ENCODE measurements at places on chromosomes 11 and 22.

- DNase-seq: no peak
Observed at GRCh38 chr11:97964332-97965004, 1056.3 kb upstream of the CNTN5 start.

DNA sequence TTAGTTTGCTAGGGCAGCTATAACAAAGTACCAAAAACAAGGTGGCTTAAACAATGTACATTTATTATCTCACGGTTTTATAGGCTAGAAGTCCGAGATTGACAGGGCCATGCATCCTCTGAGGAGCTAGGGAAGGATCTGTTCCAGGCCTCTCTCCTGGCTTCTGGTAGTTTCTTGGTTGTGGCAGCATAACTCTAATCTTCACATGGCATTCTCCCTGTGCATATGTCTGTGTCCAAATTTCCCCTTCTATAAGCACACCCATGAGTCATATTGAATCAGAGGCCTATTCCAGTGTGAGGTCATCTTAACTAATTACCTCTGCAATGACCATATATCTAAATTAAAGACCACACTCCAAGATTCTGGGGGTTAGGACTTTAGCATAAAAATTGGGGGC, 31.3 kb upstream of the MMP13 start:
- DNase-seq: no peak

GRCh38 chr11:10809373-10810160, 841 bp upstream of the EIF4G2 start:
- DNase-seq: peak; percentile 19

GRCh38 chr11:46696212-46696558, 4.2 kb downstream of the ARHGAP1 start:
- no peak for DNase-seq

DNA sequence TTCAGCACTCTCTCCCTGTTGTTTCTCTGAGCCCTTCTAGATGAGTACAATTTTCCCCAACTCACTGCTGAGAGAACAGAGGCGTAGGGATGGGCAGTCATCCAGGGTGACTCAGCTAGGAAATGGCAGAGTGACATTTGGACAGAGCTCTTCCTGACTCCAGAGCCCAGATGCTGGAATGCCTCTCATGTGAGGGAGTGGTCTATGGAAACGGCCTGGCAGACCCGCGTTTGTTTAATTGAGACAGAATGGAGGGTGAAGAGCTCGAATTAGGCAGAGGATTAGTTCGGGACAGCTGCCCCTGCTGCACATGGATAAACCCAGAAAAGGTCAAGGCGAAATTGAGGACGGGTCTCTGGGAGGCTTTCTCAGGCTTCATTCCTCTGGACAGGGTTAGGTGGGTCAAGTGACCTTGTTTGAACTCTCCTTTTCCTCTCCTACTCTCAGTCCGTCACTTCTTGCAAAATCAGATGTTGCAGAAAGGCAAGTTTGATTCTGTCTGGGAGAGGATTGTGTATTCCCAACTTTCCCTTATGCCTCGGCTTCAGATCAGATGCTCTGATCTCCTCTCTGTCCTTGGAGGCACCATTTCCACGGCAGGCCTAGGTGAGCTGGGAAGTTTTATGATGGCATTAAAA, 7.6 kb upstream of the LMO2 start:
- no peak for DNase-seq

DNA sequence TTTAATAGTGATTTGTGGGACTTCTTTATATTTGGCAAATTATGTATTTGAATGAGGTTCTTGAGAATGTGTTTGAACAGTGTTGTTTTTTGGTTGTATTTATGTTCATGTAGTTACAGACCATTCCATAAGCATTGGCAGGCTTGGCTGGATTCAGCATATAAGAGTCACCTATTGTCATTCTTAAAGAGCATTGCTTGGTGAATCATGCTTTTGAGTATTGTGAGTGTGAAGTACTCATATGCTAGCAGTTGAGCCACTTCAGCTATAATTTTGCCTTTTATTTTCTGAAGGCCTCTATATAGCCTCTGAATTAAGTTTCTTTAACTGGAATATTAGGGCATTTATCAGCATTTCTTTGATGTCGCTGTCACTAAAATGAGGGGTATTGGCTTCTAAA, 110.0 kb upstream of the GAL start:
- no peak for DNase-seq

- DNase-seq: no peak
Observed at GRCh38 chr22:46783721-46784120, 21.3 kb downstream of the TBC1D22A start.

DNA sequence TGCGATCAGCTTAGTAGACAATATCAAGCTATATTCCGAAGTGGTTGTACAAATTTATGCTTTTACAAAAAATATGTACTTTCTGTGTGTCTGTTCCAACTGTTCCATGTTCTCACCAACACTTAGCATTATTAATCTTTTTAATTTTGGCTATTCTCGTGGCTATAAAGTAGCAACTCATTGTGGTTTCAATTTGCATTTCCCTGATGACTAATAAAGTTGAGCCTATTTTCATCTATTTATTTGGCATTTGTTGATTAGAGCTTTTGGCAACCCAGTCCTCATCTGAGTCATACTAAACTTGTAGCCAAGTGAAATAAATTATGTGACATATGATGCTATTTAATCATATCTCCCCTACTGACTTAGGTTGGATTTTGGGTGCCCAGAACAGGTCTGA, 115.9 kb downstream of the FBXO7 start:
- no peak for DNase-seq

DNA sequence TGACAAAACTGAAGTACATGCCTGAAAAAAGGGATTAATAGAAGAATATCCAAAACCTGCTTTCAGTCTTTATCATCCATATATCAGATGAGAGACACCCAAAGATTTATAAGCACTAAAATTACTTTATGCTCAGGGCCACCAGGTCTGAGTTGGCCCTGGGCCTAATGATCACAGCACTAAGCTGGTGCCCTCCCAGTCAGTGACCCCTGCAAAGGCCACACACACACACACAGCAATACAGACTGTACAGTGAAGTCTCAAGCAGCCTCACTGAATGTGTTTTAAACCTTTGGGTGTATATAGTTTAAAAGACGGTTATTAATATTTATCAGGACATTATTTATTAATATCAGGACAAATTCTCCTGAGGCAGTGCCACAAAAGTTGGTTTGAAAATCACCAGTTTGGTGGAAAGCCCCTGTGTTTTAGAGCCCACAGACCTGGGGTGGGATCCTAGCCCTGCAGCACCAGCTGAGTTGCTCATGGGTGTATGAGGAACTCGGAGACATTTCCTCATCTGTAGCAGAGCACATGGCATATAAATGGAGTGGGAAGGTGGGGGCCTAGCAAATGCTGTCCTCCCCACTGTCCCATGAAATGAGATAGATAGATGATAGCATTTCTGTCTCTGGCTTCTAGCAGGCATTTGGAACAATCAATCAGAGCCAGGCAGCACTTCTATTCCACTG, 48.4 kb upstream of the HORMAD2 start:
- DNase-seq: no peak

DNA sequence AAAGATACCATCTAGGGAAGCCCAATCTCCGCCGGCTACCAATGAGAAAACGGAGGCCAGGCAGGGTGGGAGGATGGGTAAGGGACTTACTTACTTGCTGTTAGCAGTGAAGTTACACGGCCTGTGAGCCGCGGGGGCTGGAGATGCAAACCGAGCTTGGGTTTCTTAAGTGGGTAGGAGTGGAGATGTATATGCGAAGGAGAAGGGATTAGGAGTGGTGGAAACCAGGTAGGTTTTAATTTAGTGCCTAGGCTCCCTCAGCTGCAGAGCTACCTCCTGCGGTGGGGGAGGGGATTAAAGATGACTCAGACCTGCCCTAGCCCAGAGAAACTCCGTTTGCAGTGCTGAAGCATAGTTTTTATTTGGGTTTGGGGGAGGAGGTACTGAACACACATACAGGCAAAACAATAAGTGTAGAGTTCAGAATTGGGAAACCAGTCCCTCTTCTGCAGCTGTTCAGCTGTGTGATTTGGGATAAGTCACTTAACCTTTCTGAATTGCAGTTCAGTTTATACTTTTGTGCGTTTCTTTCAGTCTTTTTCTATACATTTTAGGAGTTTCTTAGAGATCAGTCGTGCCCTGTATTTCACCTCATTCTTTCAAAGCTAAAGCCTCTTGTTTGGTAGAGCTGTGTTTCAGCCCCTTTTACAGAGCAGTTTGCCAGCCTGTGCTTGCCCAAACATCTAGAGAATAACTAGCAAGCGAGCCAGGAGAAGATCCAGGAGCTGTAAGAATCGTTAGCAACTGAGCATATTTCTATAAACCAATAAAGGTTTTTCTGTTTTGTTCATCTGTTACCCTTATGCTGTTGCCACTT, 596 bp upstream of the TNRC6B start:
- DNase-seq: peak; percentile 79

DNA sequence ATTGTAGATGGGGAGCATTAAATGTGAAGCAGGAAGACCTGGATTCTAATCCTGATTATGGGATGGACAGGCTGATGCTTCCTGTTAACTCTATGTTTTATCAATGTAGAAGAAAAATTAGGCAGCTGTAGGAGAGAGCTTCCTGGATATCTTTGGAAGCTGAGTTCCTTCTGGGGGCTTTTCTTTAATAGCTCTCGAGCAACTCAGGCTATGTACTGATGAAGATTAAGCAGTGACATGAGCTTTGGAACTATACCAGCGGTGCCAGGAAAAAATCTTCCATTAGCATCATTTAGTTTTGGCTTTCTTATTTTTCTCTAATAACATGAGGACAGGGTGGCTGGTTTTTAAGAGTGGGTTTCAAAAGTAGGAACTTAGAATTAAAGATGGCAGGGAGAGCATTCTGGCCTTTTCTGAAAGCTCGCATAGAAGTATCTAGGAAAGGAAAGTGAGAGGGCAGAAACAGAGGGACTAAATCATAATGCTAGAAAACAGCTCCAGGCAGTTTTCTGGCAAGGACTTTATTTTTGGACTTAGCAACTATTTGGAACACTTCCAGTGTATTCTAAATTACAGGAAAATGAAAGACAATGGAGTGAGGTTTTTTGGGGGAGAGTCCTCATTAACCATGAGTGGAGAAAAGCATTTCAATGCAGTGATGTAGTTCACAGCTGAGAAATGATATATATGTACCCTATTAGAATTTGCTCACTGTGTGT, 69.2 kb upstream of the RRM1 start:
- no peak for DNase-seq

- DNase-seq: no peak
Observed at GRCh38 chr22:23689414-23689813, 1.4 kb upstream of the RGL4 start.

GRCh38 chr11:61883327-61883726, 8.0 kb downstream of the FADS3 start:
- no peak for DNase-seq

DNA sequence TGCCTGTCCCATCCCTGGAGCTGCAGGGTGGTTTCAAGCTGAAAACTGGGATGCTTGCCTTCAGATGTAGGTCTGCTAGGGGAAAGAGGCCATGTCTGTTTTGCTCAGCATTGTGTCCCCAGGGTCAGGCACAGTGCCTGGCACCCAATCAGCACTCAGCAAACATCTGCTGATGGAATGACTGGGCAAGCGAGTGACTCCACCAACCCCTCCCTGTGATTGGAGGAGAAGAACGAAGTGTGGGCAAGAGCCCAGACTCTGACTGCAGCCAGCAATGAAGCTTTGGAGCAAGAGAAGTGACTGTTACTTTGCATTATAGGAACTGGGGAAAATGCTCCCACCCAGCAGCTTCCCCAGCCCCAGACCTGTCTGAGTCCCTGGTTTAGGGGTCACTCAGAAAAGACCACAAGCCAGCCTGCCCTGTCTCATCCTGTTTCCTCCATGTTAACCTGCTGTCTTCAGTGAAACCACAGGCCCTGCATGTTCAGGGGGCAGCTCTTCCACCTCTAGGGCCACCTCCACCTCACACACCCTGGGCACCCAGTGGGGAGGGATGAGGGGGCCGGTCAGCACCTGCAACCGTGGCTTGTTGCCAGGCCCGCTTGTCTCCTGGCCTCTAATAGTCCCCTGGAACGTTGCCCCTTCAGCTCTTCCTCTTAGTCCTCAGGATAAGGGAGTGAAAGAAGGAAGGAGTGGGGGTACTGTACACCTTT, 147.4 kb downstream of the TRIM29 start:
- no peak for DNase-seq

GRCh38 chr22:19629720-19630419, 84.4 kb upstream of the SEPTIN5 start:
- DNase-seq: peak; percentile 85

- no peak for DNase-seq
Observed at GRCh38 chr11:118913411-118914125, 12.2 kb downstream of the BCL9L start.

DNA sequence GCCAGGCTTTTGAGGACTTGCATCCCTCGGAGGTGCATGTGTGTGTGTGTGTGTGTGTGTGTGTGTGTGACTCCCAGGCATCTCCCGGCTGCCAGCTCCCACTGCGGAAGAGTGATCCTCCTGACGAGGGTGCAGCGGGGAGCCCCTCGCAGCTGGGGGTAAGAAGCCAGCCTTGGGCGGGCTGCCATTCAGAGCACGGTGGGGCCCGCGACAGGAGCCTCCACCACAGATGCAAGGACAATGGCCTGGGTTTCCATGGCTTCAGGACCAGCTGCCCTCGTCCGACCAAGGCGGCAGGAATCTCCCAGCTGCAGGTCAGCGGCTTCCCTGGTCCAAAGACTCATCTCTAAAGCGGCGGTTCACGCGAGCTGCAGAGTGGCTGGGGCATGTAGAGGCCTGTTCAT, 908.5 kb downstream of the BRD1 start:
- no peak for DNase-seq

DNA sequence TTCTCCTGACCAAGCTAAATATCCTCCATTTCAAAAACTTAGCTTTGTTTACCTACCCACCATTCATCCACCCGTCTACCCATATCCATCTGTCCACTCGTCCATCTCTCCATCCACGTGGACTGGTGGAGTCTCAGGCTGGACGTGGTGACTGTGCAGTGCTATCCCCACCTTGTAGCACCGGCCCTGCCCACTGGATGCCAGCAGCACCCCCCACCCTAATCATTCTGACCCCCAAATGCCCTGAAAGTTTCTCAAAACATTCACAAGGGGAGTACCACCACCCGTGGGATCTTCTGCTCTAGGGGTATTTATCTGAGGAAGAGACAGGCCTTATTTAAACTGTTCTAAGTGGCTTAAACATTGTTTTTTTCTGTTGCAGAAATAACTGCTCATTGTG, 206.4 kb downstream of the TBC1D22A start:
- DNase-seq: no peak

DNA sequence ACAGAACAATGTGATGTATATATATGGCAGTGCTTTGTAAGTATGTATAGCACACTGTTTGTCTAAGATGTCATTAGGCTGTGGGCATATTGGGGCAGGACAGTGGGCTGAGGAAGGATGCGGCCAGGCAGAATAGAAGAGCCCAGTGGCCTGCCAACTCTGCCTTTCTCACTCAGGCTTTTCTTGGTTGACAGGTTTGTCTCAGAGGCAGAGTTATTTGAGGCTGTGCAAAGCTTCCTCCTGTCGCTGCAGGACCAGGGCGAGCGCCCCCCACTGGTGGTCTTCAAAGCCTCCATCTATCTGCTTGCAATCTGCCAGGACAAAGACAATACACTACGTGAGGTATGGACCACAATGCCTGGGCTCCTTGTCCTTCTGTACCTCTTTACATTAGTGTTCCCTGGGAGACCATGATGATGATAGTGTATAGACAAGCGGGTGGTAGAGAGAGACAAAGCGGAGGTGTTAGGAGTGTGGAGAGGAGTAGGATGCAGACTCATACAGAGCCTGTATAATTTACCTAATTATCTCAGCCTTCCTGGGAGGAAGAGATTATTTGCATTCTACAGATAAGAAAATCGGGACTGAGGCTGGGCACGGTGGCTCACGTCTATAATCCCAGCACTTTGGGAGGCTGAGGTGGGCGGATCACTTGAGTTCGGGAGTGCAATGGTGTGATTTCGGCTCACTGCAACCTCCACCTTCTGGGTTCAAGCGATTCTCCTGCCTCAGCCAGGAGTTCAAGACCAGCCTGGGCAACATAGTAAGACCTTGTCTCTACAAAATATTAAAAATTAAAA, 37.3 kb upstream of the CCDC134 start:
- DNase-seq: no peak

Data from activated CD4-positive, alpha-beta T cell treated with anti-CD3 and anti-CD28 coated beads for 24 hours (primary cell).